ENCODE measurements at places on chromosomes 1 and 21.

- no peak for DNase-seq
Observed at GRCh38 chr1:43524804-43525203, 5.9 kb upstream of the PTPRF start.

- no peak for DNase-seq
Observed at GRCh38 chr1:77238462-77238861, 19.2 kb upstream of the PIGK start.

GRCh38 chr1:223706077-223706973 is 6.0 kb upstream of the CAPN2 start:
- DNase-seq, result peak; percentile 33

GRCh38 chr21:36229181-36229580 is 72.6 kb downstream of the DOP1B start:
- DNase-seq, result no peak

DNA sequence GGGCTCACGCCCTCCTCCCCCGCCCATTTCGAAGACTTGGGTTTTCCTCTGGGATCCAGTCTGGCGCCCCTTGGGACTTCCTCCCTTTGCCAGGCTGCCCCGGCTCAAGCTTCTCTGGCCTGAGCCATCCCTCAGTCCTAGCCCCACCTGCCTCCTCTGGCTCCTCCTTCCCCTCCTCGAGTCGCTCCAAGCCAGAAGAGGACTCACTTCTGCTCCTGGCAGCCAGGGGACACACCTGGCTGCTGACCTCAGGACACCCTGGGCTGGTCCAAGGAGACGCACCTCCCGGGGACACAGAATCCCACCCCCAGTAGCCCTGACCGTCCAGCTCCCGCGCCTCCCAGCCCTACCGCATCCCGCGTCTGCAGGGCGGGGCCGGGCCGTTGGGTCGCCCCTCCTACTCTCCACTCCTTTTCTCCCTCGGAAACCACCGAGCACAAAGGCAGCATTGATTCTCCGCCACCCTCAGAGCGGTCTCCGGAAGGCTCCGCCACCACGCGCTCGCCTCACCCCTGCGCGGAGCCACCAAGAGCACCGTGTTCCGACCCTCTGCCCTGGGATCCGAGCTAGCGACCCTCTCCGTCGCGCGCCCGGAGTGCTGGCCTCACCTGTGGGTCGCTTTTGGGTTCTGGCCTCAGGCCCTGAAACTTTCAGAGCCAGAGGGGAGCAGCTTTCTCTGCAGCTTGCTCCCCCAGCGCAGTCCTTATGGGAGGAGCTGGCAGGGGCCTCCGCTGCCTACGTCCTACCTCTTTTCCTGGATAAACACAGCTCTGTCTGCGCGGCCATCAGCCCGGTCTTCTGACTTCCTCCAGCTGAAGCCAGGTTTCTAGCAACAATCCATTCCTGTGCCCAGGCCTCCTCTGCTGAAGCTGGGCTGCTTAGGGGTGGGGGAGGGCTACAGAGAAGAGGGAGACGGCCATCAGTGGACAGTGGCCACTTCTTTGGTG is at the start of gene C2CD4D:
Gene C2CD4D, minus strand, starts transcription at position 364 of the 947 bp plus-strand sequence. CDS start 831 bp downstream, outside the sequence.
- peak; percentile 50 for DNase-seq

GRCh38 chr1:232143315-232143886 is 486.5 kb downstream of the SIPA1L2 start:
- no peak for DNase-seq

GRCh38 chr1:224874775-224875174 is 54.7 kb upstream of the DNAH14 start:
- no peak for DNase-seq

DNA sequence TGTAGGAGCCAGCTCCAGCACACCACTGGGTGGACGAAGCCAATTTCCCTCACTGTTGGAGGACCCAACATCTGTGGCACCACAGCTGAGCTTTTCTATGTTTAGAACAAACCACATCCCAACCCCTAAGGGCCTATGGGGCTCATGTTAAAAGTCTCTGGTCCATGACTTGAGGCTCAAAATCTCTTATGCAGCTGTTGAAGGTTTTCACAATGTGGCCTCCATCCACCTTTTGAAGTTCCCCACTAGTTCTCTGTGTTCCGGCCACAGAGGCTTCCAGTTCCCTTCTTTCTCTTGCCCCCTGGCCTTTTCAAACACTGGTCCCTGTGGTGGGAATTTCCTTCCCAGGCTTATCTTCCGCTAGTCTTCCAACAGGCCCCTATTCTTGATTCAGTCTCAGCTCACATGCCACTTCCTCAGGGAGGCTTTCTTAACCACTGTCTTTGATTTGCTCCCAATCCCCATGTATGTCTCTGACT is 3.9 kb upstream of the IFNLR1 start:
- no peak for DNase-seq

GRCh38 chr1:228036701-228037231 is 30.0 kb downstream of the WNT3A start:
- DNase-seq, result no peak

DNA sequence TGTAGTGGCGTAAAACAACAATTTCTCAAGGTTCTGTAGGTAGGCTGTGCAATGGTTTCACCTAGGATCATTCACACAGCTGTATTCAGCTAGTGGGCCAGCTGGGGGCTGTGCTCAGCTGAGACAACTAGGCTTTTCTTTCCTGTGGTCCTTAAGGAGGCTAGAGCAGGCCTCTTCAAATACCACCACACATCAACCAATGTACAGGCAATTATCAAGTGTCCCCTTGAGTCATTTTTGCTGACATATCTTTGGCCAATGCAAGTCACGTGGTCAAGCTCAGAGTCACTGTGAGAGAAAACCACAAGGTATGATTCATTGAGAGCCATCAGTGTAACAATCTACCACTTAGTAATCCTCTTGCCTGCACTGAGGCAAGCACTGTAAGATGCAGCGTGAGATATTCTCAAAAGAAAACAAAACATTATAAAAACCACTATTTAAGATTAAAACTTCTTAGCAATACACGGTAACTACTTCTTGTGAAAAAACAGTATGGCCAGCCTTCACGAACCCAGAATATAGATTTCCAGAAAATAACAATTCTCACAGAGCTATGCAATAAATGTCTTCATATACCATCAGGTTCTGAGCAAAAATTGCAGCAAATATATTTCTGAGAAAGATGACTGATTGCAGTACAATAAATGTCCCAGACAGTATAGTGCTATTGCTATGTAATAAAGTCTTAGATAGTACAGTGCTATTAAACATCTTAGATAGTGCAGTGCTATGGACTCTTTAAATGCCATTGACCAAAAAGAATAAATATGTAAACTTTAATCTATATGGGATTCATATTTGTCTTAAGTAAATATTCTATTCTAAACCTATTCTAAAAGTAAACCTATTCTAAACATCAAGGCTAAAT is 55.3 kb downstream of the NME7 start:
- DNase-seq, result no peak

DNA sequence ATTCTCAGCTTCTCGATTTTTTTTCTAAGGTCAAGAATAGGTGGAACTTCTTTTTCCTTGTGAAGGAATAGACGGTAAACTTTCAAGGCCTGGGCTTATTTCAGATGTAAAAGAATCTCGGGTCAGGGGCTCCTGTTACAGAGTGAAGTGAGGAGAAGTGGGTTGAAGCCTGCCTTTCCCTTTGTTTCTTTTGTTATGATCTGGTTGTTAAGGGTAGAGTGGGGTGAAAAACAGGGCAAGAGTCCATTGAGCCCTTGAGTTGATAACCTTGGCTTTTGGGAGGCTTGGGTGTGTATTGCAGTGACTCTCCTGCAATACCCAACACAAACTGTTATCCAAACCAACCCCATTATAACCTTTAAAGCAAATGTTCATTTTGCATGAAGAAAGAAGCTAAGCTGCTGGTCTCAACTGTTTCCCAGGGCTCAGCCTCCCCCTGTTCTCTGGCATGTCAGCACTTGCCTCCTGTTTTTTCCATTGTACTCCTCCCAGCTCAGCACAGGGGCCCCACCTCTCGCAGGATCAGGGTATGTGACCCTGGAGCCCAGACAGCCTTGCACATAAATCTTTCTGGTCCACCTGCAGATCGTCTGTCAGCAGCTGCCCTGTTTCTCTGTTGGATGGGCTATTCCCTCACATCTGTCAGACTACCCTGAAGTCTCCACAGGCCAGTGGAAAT is 102.4 kb downstream of the CACHD1 start:
- DNase-seq, result no peak

DNA sequence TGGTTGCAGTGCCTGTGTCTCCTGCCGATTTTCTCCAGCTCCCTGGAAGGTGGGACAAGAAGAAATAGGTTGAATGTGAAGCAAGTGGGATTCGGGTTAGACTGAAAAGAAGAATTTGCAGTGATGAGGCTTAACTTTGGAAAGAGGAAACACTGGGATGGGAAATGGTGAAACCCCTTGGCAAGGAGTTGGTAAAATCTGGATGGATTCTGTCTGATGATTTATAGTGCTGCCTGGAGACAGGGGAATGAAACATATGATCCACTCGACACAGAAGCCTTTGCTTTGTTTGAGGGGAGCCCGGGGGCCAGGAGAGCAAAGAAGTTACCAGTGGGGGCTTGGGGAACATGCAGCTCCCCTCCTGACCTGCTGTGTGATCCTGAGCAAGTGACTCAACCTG is 67.2 kb downstream of the UBIAD1 start:
- DNase-seq, result no peak

- DNase-seq, result no peak
Observed at GRCh38 chr1:230208619-230209261, 141.7 kb downstream of the GALNT2 start.

DNA sequence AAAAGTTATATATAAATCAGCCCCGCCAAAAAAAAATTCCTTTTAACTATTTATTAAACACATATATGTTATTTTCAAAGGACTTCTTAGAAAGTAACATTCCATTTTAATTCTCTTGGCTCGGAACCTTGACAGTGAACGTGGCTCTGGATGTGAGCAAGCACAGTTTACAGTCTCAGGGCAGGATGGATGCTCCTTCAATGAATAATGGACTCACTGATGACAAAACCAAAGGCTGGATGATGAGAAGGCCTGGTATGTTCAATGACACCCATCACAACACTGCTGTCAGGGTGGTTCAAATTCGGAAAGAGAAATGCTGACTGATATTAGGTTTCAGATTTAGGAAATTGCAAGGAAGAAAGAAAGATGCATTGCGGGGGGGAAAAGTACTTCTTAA is 148.8 kb downstream of the SIPA1L2 start:
- DNase-seq, result no peak

DNA sequence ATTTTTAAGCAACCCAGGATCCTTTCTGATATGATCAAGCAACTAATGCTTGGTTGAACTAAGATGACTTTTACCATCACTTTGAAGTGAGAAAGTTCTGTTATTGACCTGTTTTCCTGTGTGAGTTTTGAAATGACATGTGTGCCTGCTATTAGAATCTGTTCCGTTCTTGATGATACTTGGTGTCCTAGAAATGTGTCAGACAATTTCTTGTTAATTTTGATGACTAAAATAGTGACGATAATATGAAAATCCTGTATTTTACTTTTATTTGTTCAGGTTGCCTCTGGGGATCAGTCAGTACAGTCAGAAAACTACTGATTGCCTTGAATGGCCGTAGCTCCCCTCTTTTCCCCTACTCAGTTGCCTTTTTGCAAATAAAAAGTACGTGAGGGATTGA is 228.0 kb downstream of the RYR2 start:
- DNase-seq, result no peak

GRCh38 chr1:19794583-19794982 is 5.1 kb downstream of the TMCO4 start:
- DNase-seq, result no peak

DNA sequence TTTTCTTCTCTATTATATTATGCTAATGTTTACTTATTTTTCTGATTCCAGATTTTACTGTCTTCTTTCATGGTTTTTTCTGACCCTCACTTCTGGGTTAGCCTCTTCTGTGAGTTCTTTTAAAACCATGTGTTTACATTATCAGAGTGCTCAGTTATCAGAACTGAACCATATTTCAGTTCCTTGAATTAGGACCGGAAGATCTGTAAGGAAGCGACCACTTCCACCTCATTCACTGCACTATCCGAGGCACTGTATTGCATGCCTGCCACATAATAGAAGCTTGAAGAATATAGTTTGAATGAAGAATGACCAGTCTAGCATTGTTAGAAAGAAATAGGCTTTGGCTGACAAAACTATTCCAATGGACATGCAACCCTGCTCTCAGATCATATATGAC is 281.0 kb upstream of the DEPDC1 start:
- no peak for DNase-seq

- DNase-seq, result no peak
Observed at GRCh38 chr1:242605521-242605920, 81.0 kb upstream of the PLD5 start.

DNA sequence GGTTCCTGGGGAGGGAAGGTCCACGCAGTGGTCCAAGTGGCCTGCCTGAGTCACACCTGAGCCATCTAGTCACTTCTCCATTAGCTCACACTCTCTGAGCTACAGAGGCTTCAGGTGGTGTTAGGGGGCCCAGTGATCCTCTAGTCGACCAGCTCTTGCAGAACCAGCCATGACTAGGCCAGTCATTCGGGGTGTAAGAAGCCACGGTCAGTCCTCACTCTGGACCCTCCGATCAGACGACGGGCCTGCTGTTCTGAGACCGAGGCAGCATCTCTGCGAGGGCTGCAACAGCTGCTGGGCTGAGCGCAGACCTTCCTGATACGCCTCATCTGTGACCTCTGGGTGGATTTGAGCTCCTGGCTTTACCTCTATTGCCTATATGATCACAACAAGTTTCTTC is 68.8 kb downstream of the RIPK4 start:
- no peak for DNase-seq
